ENCODE measurements at places on chromosomes 2 and 18. TPM values are rescaled to one million over a fixed set of nuclear protein-coding genes. Genes with fewer than 3 reads are reported as not detected.

Gene GALNT13
- 0.54 TPM for total RNA-seq

Gene TMEFF2
- not detected for total RNA-seq

Gene KCNJ3
- total RNA-seq: not detected

- peaks cover 47% of the 10 kb centered on the region for H3K4me1 ChIP-seq
- H3K27ac ChIP-seq: peak overlapping the region; percentile 75
- H3K27me3 ChIP-seq: no peaks in the 10 kb centered on the region
- no peak overlapping the region for H3K4me3 ChIP-seq
These were observed 42.1 kb upstream of the LAPTM4A start for GRCh38 chr2:20093263-20094141.

DNA sequence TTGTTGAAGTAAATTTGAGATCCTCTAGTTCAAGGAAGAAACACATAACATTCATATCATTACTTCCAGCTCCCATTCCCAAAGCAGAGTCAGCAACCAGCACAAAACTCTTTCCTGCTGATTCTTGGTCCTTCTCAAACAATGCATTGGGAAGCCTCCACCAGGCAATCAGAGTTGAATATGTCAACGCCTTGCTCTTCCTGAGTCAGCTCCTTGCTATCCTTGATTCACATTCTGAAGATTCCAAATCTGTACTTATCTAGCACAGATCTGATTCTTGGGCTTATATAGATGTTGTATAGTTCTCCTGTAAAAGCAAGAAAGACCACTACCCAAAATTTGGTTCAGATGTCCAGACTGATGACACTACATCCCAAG is 29.6 kb downstream of the CFAP210 start:
- H3K27ac ChIP-seq: no peak overlapping the region
- DNase-seq: no peak
- peaks cover 13% of the 10 kb centered on the region for H3K27me3 ChIP-seq
- no peaks in the 10 kb centered on the region for H3K36me3 ChIP-seq
- H3K4me3 ChIP-seq: no peak overlapping the region

DNA sequence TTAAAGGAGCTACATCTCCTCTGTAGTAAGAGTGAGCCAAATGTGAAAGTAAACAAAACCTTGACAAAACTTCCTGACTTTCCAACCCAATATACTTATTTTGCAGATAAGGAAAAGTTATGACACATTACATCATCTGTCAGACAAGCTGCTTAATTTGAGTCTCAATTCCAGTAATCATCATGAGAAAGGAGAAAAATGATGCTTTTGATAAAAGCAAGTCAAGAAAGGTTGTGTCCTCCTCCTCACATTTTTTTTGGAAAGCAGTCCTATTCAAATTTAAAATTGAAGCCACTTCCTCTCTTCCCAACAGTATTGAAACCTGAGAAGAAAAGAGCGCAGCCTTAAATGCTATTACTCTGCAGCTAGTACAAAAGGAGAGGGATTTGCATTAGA is 519.6 kb downstream of the LRP1B start:
- H3K27ac ChIP-seq: no peak overlapping the region
- no peaks in the 10 kb centered on the region for H3K4me1 ChIP-seq
- H3K4me3 ChIP-seq: no peak overlapping the region

GRCh38 chr2:177547122-177547521 is 154.5 kb downstream of the AGPS start:
- no peaks in the 10 kb centered on the region for H3K27me3 ChIP-seq
- no peak for DNase-seq
- H3K27ac ChIP-seq: no peak overlapping the region
- peaks cover 4% of the 10 kb centered on the region for H3K4me1 ChIP-seq

Gene ELOA2
- not detected for total RNA-seq

Gene ADD2
- total RNA-seq: 0.23 TPM

Gene TCF7L1
- total RNA-seq: 1.1 TPM

DNA sequence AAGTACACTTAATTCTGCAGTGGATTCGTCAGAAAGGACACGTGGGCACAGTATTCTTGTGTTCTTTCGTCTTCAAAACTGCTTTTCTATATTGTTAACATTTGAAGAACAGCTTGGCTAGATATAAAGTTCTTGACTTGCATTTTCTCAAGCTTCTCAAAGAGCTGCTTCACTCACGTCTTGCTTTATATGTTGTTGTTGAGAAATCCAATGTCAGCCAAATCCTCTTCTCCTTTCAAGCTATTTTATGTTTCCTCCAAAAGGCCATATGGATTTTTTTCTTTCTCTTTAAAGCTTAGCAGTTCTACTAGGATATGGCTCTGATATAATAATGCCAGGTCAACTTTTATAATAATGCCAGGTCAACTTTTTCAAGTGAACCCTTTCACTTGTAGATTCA is 65.5 kb upstream of the CYP1B1 start:
- no peaks in the 10 kb centered on the region for H3K4me1 ChIP-seq
- H3K27ac ChIP-seq: no peak overlapping the region
- H3K27me3 ChIP-seq: no peaks in the 10 kb centered on the region
- DNase-seq: no peak

DNA sequence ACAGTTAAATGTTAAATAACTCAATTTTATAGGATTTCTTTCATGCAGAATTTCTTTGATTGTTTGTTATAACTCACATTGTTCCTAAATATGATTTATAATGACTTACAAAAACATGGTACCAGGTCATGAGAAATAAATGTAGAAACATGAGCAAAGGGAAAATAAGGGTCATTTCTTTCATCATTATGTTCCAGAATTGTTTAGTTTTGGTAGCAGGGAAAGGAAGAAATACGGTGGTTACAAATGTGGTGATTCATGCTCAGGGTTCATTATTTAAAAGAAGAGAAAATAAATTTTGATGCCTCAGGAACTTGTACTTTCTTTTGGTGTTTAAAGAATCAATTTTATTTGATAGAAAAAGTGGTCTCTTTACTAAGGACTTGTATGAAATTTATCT is 4.4 kb downstream of the LYPD6B start:
- H3K4me1 ChIP-seq: peaks cover 5% of the 10 kb centered on the region
- H3K4me3 ChIP-seq: no peak overlapping the region
- no peaks in the 10 kb centered on the region for H3K36me3 ChIP-seq
- no peaks in the 10 kb centered on the region for H3K27me3 ChIP-seq

Gene CCDC141
- total RNA-seq: not detected

DNA sequence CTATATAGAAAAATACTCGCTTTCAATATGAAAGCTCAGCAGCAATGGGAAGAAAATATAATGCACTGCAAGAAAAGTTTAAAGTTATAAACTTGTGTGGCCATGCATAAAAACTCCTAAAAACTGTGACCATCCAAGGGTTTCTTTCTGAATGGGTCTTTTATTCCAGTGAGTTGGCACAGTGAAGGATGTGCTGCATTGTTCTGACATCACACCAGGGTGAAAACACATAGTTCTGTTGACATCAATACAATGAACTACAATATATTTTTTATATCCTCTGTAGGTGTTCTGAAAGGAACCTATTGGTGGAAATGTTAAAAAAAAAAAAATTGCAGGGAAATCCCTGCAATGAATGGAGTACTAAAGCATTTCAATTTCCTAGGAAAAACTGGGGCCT is 80.2 kb downstream of the CDH20 start:
- H3K27me3 ChIP-seq: no peaks in the 10 kb centered on the region
- H3K4me3 ChIP-seq: no peak overlapping the region
- no peaks in the 10 kb centered on the region for H3K36me3 ChIP-seq
- H3K4me1 ChIP-seq: no peaks in the 10 kb centered on the region
- no peak overlapping the region for H3K27ac ChIP-seq

GRCh38 chr18:22297008-22297407 is 120.7 kb downstream of the CTAGE1 start:
- H3K36me3 ChIP-seq: no peaks in the 10 kb centered on the region
- no peak overlapping the region for H3K27ac ChIP-seq
- H3K4me3 ChIP-seq: no peak overlapping the region
- H3K4me1 ChIP-seq: peaks cover 5% of the 10 kb centered on the region

Gene PFN4
- 2.6 TPM for total RNA-seq

Gene POTEC
- total RNA-seq: not detected

DNA sequence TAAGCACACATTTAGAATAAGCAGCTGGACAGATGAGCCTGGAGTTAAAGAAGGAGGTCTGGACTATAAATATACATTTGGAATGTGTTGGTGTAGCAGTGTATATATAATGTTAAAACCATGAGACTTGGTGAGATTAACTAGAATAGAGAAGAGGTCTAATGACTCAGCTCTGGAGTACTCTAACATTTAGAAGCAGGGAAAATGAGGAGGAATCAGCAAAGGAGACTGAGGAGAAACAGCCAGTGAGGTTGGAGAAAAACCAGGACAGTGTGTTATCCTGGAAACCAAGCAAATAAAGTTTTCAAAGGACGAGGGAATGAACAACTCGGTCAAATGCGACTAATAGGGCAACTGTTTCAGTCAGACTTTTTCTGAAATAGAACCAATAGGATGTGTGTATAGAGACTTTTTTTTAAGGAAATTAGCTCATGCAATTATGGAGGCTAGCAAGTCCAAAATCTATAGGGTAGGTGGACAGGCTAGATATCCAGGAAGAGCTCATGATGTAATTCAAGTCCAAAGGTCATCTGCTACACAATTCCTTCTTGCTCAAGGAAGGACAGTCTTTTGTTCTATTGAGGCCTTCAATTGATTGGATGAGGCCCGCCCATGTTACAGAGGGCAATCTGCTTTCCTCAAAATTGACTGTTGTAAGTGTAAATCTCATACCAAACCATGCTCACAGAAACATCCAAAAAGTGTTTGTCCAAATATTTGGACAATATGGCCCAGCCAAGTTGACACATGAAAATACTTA is 10.8 kb upstream of the SESTD1 start:
- H3K4me3 ChIP-seq: no peak overlapping the region
- no peaks in the 10 kb centered on the region for H3K27me3 ChIP-seq
- H3K4me1 ChIP-seq: peaks cover 59% of the 10 kb centered on the region
- no peaks in the 10 kb centered on the region for H3K36me3 ChIP-seq

- H3K4me1 ChIP-seq: no peaks in the 10 kb centered on the region
- no peak overlapping the region for H3K4me3 ChIP-seq
- no peak overlapping the region for H3K27ac ChIP-seq
- H3K27me3 ChIP-seq: no peaks in the 10 kb centered on the region
These were observed 68.5 kb upstream of the FAM117B start for GRCh38 chr2:202566286-202566685.

DNA sequence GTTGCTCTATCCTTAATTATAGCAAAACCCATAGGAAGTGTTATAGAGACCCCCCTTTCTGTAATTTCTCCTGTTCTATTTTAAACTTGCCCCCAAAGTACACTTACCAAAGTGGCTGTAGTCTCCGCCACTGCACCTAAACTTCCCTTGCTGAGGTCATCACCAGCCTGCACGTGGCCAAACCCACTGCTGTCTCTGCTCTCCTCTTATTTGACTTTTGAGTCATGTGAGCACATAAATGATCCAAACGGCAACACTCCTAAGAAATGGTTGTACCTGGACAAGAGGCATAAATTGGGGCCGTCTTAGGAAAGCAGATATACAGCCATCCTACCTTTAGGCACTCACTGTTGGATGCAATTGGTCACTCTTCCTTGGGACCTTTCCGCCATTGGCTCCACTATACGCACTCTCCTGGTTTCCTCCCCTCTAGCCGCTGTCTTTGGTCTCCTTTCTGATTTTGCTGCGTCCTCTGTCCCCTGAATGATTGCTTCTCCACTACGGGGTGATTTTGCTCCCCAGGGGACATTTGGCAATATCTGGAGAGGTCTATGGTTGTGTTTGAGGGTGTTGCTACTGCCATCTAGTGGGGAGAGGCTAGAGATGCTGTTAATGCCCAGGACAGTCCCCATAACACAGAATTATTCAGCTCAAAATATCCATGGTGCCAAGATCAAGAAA is 19.2 kb upstream of the IL36G start:
- H3K27ac ChIP-seq: no peak overlapping the region
- no peaks in the 10 kb centered on the region for H3K27me3 ChIP-seq
- H3K4me1 ChIP-seq: no peaks in the 10 kb centered on the region
- peak; percentile 85 for DNase-seq
- no peaks in the 10 kb centered on the region for H3K36me3 ChIP-seq
- H3K4me3 ChIP-seq: no peak overlapping the region

Gene ALKAL2
- not detected for total RNA-seq

DNA sequence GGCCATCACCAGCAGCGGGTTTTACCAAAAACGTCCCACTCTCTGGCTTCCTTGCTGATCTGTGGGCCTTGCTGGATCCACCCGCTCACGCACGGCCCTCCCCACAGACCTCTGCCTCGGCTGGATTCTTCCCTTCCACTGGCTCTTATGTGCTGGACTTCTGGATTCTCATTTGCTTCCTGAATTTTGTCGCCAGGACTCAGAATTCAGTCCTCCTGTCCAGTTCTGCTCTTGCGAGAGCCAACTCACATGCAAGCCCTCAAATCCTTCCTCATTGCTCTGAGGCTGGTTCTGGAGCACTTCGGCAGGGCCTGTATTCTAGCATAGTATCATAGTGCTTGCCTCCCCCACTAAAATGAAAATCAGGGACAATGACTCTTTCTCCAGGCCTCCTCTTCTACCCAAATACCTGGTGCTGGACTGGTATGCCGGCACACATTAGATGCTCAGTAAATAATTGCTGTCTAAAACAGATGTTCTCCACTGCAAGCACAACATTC is 115.5 kb downstream of the ATL2 start:
- no peak overlapping the region for H3K4me3 ChIP-seq
- no peaks in the 10 kb centered on the region for H3K36me3 ChIP-seq
- no peak overlapping the region for H3K27ac ChIP-seq
- no peak for DNase-seq

Gene ZFP36L2
- total RNA-seq: 107 TPM

Gene TBR1
- 0.26 TPM for total RNA-seq

DNA sequence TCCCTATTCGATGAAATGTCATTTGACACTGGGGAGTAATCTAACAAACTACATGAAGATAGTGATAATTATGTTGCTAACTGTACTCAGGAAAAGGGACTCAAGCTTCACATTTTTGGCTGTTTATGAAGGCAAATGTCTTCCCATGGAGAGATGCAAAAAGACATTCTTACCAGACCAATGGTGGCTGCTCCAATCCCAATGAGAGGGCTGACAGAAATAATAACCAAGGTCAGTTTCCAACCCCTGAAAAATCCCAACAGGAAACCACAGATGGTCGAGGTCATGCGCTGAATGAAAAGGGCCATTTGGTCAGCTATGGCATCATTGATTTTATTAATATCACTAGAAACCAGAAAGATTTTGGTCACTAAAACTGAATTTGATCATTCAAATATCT is 37.6 kb downstream of the ABCB11 start:
- peaks cover 37% of the 10 kb centered on the region for H3K4me1 ChIP-seq
- H3K4me3 ChIP-seq: no peak overlapping the region
- DNase-seq: no peak
- H3K27ac ChIP-seq: no peak overlapping the region
- H3K27me3 ChIP-seq: no peaks in the 10 kb centered on the region

DNA sequence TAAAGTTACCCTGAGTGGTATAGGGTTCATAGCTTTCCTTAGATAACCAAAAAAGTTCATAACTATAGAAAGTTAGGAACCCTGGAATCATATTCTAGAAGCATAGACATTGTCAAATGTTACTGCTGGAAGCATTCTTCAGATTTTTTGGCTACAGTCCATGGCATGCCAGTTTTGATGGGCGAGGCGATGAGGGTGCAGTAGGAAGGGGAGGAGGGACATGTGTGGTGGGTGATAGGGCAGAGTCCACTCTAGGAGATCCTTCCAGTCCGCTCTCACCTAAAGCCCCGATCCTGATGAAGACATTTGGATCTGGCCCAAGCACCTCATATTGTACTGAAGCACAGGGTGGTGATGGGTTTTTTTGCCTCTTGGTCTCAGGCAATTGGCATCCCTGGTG is 91.8 kb downstream of the HRH4 start:
- peaks cover 6% of the 10 kb centered on the region for H3K4me1 ChIP-seq
- no peaks in the 10 kb centered on the region for H3K36me3 ChIP-seq
- H3K27me3 ChIP-seq: no peaks in the 10 kb centered on the region
- no peak for DNase-seq

GRCh38 chr2:239173301-239173700 is 227.5 kb downstream of the HDAC4 start:
- H3K4me1 ChIP-seq: no peaks in the 10 kb centered on the region
- DNase-seq: no peak
- H3K27ac ChIP-seq: no peak overlapping the region
- H3K27me3 ChIP-seq: no peaks in the 10 kb centered on the region

Data from MCF 10A (cell line).